ENCODE measurements at places on chromosomes 16 and 17.

- DNase-seq: no peak
Measured at GRCh38 chr16:72091217-72091616, 2.2 kb downstream of the TXNL4B start.

DNA sequence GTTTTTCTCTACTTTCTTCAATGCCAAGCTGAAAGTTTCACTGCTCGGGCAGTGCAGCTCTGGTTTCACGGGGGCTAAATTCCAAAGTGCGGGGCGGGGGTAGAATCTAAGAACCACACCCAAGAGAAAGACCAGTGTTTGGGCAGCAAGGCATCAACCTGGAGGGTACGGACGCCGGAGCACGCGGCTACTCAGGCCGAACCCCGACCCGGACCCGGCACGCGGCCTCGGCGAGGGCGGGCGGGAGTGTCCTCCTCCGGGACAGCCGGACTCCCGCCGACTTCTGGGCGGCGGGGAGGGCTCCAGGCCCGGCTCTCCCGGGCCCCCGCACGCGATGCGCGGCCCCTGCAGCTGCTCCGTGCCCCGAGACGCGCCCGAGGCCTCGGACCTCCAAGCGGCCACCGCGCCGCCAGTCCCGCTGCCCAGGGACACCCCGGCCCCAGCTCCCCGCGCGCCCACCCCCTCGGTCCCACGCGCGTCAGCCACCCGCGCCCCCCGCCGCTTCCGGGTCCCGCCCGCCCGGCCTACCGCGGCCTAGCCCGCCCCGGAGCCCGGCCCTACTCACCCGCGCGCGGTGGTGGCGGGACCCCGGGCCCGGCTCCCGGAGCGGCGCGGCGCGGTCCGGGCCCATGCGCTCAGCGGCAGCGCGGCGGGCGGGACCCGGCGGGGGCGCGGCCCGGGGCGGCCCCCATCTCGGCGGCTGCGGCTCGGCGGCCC lies 561 bp downstream of the AXIN1 start:
- DNase-seq: no peak

- no peak for DNase-seq
Measured at GRCh38 chr17:76318586-76318985, 10.5 kb upstream of the QRICH2 start.

GRCh38 chr16:87581857-87582215 lies 20.5 kb upstream of the JPH3 start:
- no peak for DNase-seq

- peak; percentile 63 for DNase-seq
Measured at GRCh38 chr17:83174362-83175118, 95.1 kb downstream of the METRNL start.

DNA sequence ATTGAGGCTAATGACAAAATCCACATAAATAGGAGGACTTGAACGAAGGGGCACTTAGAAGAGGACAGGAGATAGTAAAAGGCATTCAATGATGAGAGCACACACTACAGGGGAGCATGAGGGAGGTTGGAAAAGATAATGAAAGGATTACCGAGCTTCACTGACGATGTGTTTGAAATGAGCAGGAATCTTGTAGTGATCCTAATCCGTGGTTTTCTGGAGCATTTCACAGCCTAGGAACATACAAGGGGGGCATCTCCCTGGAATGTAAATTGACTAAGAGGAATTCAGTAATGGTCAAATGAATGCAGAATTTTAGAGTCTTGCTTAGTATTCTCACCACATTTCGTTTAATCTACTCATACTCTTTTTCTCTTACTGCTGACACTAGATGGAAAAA lies 5.2 kb downstream of the ATMIN start:
- no peak for DNase-seq

DNA sequence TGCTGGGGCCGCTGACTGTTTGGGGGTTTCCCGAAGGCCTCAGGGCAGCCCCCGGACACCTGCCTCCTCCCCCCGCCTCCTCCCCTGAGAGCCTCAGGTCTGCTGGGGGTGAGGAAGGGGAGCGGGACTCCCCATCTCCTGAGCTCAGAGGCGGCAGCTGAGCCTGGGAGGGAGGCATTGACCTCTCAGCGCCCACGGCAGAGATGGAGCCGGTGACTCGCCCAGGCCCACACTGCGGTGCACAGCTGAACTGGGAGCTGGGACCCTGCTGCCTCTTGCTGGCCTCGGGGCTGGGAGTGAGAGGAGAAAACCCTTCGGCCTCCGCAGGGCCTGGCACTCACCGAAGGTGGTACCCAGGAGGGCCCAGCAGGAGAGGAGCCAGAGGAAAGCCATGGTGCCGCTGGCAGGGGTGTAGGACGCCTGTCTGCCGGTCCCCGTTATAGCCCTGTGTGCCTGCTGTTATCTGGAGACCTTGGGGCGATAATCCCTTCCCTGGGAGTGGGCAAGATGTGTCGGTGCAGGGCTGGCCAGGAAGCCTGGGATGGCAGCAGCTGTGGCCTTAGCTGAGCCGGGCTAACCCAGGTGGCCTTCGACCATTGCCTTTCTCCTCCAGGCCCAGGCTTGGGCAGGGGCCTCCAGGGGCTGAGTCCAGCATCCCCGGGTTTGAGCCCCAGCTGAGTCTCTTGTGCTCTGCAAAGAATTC lies at the start of gene CTRB2:
CTRB2 (minus strand) TSS at position 413 of the 703 bp plus-strand sequence; CDS start at position 393, 20 bp downstream.
- no peak for DNase-seq

GRCh38 chr16:69928856-69929400 lies 22.2 kb upstream of the CLEC18A start:
- DNase-seq: no peak

GRCh38 chr17:21199311-21199710 lies 14.7 kb downstream of the TMEM11 start:
- peak; percentile 66 for DNase-seq

GRCh38 chr17:40558300-40558889 lies 6.9 kb downstream of the CCR7 start:
- DNase-seq: peak; percentile 88

- no peak for DNase-seq
Measured at GRCh38 chr17:38922538-38923297, 2.7 kb upstream of the LASP1NB start.

DNA sequence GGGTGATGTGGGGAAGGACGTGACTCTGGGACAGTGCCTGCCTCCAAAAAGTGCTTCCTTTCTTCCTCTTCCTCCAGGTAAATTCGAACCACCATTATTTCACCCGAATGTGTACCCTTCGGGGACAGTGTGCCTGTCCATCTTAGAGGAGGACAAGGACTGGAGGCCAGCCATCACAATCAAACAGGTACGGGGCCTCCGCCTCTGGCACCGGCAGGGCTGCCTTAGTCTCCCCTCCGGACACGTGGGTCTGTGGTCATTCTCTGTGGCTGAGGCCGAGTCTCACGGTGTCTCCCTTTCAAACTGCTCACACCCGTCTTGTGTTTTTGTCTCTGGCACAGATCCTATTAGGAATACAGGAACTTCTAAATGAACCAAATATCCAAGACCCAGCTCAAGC lies 10.7 kb downstream of the UBE2I start:
- DNase-seq: no peak

DNA sequence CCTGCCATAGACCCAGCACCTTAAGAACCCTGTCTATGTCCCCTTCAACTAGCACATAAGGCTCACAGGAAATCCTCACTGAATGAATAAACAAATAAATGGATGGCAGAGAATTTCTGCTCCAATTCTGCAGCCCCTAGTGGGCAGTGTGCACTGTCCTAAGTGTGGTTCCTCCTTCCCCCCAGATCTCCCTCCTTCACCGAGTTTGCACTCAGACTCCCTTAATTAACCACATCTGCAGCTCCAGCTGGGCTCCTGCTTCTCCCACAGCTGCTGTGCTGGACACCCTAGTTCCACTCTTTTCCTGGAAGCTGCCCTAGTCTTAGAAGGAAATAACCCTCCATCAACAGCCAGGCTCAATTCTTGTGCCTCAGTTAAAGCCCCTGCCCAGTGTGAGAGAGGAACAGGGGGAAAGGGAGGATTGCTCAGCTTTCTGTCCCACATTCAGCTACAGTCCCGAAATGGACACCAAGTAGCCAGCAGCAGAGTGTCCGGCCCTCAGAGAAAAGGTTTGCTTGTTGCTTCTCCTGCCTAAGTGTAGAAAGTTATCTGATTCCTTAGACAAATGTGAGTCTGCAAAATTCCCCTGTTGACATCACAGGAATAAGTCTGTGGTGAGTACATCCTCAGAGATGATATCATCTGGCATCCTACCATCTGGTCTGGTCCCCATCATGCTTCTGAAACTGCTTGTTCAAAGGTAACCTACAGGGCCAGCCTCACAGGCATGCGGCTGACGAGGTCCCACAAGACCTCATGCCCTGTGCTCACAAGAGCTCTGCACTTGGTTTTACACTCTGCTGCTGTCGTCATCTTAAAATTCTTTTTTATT lies 12.3 kb downstream of the LRRC3C start:
- peak; percentile 38 for DNase-seq

DNA sequence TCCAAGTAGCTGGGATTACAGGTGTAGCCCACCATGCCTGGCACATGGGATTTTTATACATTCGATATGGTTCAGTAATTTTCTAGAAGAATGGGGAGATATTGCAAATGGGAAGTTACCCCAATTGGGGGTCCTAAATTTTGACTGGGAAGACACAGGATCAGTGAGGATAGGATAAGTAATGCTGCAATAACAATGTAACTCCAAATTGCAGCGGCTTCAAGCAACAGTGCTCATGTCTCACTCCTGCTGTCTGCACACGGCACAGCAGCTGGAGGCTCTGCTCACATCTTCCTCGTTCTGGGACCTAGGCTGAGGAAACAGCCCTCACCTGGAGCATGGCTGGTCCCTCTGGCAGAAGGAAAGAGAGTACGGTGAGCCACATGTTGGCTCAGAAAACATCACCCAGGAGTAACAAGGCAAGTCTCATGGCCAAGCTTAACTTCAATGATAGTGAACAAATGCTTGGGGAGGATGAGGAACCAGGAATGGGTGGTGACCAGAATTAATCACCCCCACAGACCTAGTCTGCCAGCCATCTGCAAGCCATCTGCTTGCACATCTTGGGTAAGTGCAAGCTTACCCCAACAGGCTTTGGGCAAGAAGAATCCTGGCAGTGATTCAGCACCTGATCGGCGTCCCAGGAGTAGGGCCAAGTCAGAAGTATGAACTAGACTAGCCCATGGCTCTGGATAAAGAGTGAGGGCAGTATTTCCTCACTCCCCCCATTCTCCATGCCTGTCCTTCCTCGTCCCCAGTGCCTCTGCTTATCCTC lies 229.2 kb downstream of the COPRS start:
- DNase-seq: no peak

- no peak for DNase-seq
Measured at GRCh38 chr17:80941171-80941570, 50.5 kb upstream of the CHMP6 start.

- DNase-seq: peak; percentile 52
Measured at GRCh38 chr16:4460936-4461249, 13.5 kb downstream of the NMRAL1 start.

DNA sequence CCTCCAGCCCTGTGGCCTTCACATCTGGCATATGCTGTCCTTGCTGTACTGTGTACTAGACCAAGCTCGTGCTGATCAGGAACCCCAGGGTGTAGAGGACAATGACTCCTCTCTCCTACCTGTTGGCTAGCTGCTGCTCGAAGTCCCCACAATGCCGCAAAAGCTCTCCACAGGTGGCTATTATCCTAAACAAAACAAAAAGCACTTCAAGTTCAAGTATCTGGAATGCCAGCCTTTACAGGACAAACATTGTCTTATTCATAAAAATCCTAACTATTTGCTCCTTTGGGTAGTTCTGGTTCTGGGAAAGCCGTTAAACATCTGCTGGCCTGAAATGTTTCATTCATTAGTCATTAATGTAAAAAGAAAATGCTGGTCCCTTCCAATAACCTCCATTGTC lies 42.8 kb downstream of the COG7 start:
- no peak for DNase-seq

GRCh38 chr16:6643080-6643686 lies 689.5 kb upstream of the RBFOX1 start:
- DNase-seq: peak; percentile 53

- peak; percentile 57 for DNase-seq
Measured at GRCh38 chr17:44655983-44656710, at the start of gene MEIOC. MEIOC (plus strand) TSS chr17:44656468; CDS start chr17:44656614, 146 bp downstream.

GRCh38 chr16:69040144-69040909 lies 65.1 kb upstream of the HAS3 start:
- DNase-seq: peak; percentile 70

GRCh38 chr16:73125850-73126524 lies 78.1 kb upstream of the ZFHX3 start:
- DNase-seq: no peak

GRCh38 chr17:58710948-58711552 lies 18.6 kb downstream of the RAD51C start:
- DNase-seq: peak; percentile 48

GRCh38 chr16:71493213-71493612 lies 4.1 kb upstream of the ZNF19 start:
- no peak for DNase-seq

DNA sequence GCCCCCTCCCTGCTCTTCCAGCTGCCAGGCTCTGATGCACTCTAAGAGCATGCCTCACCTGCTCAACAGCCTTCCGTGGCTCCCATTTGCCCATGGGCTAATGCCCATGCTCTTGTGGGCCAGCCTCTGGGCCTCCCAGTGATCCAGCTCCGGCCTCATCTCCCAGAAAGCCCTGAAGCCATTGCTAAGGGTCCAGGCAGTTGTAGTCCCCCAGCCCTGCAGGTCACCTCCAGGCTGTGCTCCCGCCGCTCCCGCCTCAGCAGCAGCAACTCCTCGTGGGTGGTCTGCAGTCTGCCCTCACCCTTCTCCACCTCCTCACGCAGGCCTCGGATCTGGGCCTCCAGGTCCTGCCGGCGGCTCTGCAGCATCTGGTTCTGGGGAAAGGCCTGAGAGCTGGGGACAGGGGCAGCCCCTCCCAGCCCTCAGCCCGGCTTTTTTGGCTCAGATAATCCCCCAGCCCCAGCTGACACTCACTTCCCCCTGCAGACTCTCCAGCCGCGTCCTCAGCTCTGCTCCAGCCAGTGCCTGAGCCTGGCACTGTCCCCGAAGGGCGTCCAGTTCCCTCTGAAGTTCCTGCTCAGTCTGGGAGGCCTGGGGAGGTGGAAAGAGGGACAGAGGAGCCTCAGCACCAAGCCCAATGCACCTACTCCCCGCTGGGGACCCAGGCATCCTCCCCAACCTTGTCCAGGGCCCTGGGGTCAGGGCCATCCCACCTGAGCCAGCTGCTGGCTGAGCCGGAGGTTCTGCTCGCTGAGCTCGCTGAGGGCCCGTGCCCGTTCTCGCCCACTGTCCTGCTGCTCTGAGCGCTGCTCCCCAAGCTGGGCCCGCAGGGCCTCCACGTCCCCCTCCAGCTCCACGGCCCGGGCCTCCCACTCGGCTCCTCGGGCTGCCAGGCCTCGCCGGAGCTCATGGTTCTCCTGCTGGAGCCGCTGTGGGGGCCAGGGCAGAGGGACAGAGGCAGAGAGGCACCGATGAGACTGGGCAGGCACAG lies 6.2 kb downstream of the BICDL2 start:
- no peak for DNase-seq

DNA sequence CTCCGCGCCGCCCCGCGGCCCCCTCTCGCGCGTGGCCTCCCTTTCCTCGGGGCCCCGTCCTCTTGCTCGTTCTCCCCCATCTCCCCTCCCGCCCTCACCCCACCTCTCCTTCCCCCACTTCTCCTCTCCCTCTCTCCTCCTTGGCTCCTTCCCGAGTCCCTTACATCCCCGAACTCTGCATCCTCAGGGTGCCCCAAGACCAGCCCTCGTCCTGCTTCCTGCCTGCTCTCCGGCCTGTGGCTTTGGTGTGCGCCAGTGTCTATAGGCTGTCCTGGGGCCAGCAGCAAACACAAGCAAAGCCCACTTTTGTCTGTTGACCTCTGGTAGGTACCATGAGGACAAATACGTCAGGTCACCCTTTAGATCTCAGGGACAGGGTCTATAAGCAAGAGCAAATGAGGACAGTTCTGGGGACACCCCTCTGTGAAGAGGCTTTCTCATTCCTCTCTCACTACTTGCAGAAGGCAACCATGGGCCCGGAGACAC lies 284 bp upstream of the COPZ2 start:
- DNase-seq: no peak
